ENCODE measurements at places on chromosomes 11 and 22.

DNA sequence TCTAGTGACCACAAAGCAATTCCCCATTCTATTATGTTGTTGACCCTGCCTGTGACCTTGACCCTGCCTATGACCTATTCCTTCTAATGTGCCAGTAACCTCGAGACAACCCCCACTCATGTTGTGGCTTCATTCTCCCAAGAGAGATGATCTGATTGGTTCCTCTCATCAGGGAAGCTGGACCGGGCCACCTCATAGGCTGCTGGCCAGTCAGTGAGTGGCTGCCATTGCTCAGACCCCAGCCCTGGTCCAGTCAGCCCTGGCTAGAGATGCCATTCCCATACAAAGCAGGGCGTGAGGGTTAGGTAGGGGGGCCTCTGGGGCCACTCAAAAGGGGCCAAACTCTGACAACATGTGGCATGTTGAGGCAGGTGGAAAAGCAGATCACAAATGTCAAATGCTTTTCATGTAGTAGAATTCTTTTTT is 11.9 kb downstream of the SLC29A2 start:
- DNase-seq = no peak

DNA sequence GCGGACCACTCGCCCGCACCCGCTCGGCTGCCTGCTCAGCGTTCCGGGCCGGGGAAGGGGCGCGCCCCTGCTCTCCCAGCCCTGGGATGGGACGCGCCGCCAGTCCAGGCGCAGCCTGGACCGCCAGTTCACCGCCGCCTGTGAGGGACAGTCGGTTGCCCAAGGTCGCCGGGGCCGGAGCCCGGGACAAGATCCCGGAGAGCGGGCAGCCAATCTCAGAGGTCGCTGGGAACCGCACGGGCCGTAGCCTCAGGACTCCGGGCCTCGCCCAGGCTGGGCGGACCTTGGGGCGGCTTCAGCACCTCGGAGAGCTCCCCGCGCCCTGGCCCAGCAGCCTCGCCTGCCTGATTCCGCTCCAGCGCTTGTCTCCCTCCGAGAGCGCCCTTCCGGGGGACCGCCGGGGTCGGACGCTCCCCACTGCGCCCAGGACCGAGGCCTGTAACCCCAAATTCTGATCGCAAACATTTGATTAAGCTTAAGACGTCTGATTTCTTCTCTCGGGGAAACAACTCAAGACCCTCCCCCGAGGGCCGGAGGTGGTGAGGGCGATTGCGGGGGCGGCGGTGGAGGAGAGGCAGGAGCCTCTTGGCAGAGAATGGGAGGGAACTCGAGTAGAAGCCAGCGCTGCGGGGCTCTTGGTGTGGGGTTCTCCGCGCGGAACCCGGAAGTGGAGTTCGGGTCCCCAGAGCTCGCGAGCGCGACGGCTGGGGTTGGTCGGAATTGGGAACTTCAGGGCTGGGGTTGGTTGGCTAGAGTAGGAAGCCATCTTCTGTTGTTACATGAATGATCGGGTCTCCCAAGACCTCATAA is 1.1 kb upstream of the CHRM4 start:
- DNase-seq = peak; percentile 84

DNA sequence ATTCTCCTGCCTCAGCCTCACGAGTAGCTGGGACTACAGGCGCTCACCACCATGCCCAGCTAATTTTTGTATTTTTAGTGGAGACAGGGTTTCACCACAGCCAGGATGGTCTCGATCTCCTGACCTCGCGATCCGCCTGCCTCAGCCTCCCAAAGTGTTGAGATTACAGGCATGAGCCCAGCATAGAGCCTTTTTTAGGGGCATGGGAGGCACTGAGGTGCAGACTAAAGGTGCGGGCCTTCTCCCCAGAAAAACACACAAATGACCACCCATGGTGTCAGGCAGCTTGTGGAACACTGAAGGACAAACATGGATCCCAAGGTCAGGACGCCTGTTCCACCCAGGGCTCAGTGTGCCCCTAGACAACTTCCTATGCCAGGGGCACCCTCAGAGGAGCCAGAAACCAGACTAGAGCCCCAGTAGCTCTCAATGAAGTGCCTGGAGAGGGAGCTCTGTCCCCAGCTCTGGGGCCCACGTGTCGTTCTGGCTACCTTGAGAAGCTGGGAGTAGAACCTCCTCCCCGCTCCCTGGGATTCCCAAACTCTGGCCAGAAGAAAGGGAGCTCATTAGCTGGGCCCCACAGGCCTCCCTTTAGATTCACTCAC is 21.2 kb upstream of the CD5 start:
- DNase-seq = no peak

GRCh38 chr22:20632518-20632917 is 125.1 kb downstream of the MED15 start:
- DNase-seq = no peak

DNA sequence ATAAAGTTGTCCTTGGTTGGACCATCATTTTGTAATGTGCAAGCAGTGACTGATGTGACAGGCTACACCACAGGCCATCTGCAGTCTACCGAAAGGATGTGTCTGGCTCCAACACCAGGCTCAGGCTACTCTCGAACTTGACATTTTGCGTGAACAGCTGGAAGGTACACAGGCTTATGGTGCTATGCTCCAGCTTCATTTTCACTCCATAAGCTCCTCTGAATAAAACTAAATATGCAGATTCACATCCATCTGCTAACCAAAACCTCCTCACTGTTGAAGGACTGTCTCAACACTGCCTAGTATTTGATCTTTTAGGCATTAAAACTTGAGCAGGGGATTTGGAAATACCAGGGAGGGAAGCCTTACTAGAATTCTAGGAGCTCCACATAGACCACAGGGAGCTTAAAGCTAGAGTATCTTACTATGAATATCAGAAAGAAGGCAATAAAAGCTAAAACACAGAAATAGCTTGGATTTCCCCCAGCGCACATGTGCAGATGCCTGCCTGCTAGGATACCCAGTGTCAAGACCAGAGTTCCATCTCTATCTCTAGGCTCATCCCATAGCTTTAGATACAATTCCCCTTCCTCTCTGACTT is 383.9 kb upstream of the FAT3 start:
- DNase-seq = no peak

DNA sequence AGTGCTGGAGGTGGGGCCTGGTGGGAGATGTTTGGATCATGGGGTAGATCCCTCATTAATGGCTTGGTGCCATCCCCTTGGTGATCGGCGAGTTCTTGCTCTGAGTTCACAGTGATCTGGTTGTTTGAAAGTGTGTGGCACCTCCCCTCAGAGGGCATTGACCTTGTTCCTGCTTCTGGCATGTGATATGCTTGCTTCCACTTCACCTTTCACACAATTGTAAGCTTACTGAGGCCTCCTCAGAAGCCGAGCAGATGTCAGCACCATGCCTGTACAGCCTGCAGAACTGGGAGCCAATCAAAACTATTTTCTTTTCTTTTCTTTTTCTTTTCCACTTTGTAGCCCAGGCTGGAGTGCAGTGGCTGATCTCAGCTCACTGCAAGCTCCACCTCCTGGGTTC is 11.0 kb upstream of the CATSPER1 start:
- no peak for DNase-seq

DNA sequence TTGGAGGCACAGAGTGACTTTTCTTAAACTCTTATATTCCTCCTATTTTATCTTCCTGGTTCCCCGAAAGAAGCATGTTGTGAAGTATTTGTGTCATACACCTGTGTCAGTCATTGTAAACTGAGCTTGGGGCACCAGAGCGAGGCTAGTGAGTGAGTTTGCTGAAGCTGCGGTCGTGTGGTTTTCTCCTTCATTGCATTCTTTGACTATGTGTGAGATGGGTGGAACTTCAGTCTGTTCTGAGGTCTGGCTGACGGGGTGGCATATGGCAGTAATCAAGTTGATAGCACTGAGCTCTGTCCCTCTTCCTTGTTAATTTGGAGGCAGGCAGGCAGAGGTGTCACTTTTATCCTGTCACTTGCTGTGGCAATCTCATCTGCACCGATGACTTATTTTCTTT is 4.2 kb downstream of the VPS26B start:
- DNase-seq = no peak

DNA sequence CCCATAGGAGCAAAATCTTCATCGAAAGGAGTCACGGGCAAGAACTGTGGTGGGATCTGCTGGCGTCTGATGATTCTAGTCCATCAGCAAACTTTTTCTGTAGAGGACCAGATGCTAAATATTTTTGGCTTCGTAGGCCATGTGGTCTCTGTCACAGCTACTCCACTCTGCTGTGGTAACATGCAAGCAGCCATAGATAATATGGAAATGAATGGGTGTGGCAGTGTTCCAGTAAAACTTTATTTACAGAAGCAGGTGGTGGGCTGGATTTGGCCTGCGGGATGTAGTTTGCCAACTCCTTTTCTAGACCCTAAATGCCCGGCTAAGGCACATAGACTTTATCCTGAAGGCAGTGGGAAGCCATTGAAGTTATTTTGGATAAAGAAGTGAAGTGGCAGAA is 32.9 kb downstream of the BMAL1 start:
- DNase-seq = no peak

DNA sequence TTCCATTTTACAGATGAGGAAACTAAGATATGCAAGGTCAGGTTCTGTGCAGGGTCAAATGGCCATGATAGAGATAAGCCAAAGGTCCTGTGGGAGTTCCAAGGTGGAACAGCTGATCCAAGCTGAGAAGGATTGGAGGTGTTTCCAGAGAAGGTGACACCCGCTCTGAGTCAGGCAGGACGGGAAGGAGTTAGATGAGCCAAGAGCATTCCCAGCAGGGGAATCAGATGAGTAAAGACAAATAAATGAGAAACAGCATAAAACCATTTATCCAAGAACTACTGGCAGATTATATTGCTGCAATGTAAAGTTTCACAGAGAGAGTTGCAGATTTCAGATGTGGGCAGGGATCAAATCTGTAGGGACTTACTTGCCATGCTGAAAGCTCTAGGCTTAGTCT is 18.9 kb upstream of the HEPHL1 start:
- DNase-seq = no peak

GRCh38 chr11:123439616-123440015 is 9.5 kb downstream of the GRAMD1B start:
- no peak for DNase-seq

DNA sequence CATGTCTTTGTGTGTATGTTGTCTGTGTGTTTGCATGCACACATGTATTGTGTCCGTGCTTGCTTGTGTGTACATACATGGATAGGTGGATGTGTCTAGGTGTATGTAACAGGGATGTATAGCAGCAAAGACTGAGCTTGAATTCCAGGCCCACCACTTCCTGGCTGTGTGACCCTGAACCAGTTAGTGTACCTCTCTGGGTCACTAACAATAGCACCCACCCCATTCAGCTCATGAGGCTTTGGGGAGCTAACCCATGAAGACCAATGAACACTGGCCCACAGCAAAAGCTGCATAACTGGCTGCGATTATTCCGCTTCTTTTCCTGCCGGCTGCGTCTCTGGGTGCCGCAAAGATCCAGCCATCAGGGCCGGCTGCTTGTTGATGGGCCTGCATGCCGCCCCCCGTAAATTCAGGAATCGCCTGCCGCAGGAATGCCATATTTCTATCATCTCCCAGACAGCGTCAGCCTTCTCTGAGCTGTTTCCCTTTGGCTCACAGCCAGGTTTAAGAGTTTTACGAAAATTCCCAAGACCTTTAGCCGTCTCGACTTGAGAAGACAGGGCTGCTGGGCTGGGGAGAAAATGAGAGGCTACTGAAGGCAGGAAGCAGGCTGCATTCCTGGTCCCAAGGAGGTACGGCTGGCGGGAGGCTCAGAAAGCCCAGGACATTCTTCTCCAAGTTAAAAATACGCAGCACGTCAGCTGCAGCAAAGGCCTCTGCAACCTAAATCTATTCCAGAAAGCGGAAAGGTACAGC is 224.6 kb downstream of the MN1 start:
- DNase-seq = peak; percentile 35

DNA sequence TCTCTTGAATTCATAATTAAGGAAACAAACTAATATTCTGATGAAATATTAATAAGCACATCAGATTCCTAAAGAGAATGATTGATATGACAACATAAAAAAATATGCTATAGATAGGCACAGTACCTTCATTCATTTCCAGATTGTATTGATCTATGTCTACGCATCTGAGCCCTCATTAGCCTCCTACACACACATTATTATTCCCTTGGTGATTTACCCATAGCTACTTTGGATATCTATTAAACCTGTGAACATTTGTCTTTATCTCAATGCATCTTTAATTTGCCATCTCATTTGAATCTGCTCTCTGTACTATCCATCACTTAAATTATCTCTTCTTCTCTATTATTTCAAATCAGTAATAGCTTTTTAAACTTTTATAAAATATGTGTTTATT is 18.4 kb downstream of the SESN3 start:
- DNase-seq = no peak

DNA sequence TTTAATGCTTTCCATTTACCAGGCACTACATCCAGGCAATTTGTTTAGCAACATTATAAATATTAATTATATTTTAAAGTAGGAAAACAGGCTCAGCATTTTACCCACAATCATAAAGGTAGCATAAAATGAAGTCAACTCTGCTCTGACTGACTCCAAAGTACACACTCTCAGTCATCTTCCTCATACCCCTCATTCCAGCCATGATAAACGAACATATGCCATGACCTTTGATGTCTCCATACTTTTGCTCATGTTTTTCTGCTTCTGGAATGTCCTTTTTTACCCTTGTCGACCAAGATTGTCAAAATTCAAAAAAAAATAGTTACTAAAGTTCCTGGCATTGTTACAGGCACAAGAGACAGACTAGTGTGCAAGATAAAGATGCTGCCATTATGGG is 77.7 kb upstream of the SOX6 start:
- no peak for DNase-seq

- DNase-seq = no peak
Measured at GRCh38 chr22:19358703-19359553, 67.4 kb upstream of the CLTCL1 start.

DNA sequence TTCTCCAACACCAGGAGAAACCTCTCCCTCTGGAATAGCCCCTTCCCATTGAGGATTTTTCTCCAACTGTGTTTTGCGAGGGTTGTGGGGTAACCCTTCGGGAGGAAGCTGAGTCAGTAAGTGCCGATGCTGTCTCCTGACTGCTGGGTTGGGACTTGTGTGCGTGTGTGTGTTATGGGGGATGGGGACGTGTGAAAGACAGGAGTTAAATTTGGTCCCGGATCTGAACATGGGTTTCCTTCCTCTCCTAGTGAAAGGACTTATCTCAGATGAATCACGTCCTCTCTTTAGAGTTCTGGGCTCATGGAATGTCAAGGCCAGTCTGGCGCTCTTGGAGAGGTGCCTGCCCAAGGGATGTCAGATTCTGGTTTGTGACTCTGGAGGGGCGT is 33.3 kb downstream of the KIAA1671 start:
- peak; percentile 53 for DNase-seq

DNA sequence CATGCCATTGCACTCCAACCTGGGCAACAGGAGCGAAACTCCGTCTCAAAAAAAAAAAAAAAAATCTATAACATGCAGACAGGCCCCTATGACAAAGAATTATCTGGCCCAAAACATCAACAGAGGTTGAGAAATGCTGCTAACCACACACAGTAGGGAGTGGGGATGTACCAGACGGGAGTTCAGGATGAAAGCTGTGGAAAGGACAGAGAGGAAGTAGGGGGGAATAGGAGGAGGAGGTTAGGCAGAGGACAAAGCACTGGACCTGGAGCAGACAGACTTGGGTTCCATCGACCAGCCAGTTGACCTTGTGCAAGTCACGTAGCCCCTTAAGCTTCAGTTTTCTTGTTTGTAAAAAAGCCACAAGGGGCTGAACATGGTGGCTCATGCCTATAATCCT is 12.5 kb downstream of the LRP4 start:
- no peak for DNase-seq
